Vagina (tissue), 2 donors: ENCODE measurements at places on chromosomes 13 and 19. TPM values are rescaled to one million over a fixed set of nuclear protein-coding genes. Genes with fewer than 3 reads are reported as not detected.

KLK3 gene
- total RNA-seq = not detected

ADM5 gene
- total RNA-seq = 2.7 TPM

GRCh38 chr13:65133094-65133493 lies 2097.0 kb downstream of the PCDH9 start:
- no peak for DNase-seq

DNA sequence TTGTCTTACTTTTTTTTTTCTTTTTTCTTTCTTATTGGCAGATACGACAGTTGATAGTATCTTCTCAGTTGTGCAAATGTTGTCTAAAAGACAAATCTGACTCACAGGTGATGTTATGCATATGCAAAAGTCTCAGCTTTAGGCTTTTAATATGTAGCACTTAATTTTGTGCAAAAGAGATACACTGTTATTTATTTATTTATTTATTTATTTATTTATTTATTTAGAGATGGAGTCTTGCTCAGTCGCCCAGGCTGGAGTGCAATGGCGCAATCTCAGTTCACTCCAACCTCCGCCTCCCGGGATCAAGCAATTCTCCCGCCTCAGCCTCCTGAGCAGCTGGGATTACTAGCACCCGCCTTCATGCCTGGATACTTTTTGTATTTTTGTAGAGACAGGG lies 383.9 kb upstream of the PCDH9 start:
- no peak for DNase-seq

- DNase-seq = no peak
Measured at GRCh38 chr19:52170863-52171320, 529 bp downstream of the ZNF836 start.

- DNase-seq = no peak
Measured at GRCh38 chr13:88717946-88718345, 1046.8 kb downstream of the SLITRK5 start.

DNA sequence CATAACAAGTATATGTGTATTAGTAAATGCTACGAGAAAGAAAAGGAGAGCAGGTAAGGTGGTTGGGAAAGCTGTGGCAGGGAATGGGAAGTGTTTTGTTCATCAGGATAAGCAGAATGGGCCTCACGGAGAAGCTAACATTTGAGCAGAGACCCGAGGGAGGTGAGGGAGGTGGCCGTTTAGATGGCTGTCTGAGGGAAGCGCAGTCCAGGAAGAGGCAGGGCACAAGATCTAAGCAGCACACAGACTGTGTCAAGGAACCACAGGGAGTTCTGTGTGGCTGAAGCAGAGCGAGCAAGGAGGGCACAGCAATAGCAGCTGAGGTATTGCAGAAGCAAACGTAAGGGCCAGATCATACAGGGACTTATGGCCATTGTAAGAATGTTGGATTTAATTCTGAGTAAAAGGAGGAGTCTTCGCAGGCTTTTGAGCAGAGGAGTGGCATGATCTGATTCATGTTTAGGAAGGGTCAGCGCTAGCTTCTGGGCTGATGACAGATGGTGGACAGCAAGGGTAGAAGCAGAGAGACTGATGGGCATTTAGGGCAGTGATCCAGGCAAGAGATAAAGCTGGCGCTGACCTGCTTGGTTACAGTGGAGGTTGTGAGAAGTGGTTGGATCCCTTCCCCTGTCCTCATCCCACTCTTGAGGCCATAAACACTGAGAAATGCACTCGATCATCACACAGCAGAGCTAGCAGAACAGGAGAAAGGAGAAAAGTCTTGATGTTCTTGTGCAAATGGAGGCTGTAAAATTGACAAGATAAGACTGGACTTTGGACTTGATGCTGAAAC lies 199.9 kb downstream of the LACC1 start:
- no peak for DNase-seq

GRCh38 chr19:17184371-17184841 lies 30.8 kb upstream of the USE1 start:
- no peak for DNase-seq

- DNase-seq = peak; percentile 16
Measured at GRCh38 chr19:57620673-57621348, 6.8 kb downstream of the ZNF134 start.

GRCh38 chr13:51330791-51331190 lies 8.7 kb upstream of the SERPINE3 start:
- DNase-seq = no peak
